ENCODE measurements at places on chromosomes 7 and 10.

GRCh38 chr10:65847436-65848230 lies 1078.2 kb upstream of the LRRTM3 start:
- DNase-seq: no peak

DNA sequence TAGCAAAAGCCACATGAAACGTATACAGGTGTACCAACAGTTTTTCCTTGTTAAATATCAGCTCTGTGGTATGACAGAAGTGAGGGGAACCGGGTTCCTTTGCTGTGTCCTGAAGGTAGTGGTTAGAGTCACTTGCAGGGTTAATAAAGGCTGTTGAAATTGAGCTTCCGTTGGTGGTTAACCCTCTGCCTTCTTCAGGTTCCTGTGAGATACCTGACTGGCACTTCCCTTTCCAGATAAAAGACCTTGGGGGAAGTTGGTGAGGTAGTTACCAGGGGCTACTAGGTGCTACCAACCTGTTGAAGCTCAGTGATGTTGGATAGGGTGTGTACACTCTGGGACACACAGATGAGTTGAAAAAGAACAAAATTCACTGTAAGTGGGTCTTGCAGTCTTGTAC lies 384.1 kb downstream of the GATA3 start:
- DNase-seq: no peak

DNA sequence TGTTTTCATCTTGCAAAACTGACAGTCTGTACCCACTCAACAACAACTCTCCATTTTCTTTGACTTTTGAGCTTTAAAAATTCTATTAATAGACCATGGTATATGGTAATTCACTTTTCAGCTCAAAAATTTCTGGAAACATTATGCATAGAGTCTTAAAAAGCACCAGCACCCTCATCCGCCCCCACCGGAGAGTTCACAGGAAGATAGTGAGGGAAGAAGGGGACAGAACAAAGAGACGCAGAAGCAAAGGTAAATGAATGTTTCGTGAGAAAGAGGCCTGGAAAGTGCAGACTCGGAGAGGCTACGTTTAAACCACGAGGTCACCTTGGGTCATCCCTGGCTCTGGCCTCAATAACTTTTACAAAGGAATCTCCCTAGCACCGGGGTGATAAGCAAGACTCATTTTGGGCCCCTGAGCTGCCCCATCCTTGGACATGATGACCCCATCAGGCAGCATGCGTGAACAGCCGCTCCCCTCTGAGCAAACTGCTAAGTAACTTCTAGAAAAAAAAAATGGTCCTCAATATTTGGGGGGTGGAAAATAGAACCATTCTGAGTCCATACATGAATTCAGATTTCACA lies 96.3 kb downstream of the CPXM2 start:
- DNase-seq: no peak

GRCh38 chr7:124403112-124403511 lies 362.5 kb downstream of the GPR37 start:
- no peak for DNase-seq

- no peak for DNase-seq
Observed at GRCh38 chr10:128576943-128577670, 450.9 kb upstream of the MKI67 start.

- no peak for DNase-seq
Observed at GRCh38 chr7:153934629-153935028, 117.6 kb upstream of the DPP6 start.

GRCh38 chr10:132443605-132443982 lies 46.6 kb downstream of the PWWP2B start:
- DNase-seq: peak; percentile 56

GRCh38 chr10:24360282-24361127 lies 151.6 kb downstream of the KIAA1217 start:
- peak; percentile 72 for DNase-seq

DNA sequence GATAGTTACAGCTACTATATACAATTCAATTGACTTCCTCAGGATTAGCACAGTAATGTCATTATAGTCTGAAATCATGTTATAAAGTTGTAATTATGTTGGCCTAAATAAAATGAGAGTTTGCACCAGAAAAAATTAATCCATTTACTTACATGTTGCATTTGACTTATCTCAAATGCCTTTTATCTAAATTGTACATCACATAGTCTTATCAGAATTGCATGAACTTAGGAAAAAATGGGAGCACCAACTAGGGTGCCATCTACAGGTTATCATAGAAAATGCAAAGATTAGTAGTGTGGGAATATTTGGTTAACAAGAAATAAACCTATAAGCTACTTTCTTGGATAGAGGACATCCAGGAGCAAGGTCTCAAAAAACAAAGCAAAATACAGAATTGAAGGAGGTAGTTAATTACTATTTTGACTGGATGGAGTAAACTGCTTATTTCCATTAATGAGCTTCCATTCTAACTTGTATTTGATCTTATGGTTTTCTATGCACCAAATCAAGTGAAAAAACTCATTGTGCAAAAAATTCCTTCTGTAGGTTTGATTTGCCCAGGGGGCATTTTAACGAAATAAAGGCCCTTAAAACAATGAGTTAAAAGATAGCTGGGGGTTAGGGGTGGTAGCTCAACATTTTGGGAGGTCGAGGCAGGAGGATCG lies 60.0 kb upstream of the ORC5 start:
- DNase-seq: no peak

Measured in pancreas (tissue), 10 donors.